BE2C (cell line): ENCODE measurements at places on chromosomes 6 and 20.

GRCh38 chr6:168243812-168244376 is 75.7 kb downstream of the DACT2 start:
- DNase-seq: no peak

GRCh38 chr6:159513074-159513720 is 179.8 kb downstream of the SOD2 start:
- DNase-seq: no peak

- DNase-seq: no peak
Measured at GRCh38 chr6:105794239-105794638, 291.9 kb upstream of the PRDM1 start.

DNA sequence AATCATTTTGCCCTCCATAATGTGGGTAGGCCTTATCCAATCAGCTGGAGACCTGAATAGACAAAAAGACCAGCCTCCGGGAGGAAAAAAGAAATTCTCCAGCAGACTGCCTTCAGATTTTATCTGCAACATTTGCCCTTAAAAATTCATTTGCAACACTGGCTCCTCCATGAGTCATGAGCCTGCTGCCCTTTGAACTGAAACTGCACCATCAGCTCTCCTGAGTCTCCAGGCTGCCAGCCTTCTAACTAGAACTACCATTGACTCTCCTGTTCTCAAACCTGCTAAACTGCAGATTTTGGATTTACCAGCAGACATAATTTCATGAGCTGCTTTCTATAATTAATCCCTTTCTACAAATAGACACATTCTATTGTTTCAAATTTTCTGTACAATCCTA is 223.9 kb upstream of the THEMIS start:
- peak; percentile 22 for DNase-seq

GRCh38 chr20:3922223-3922982 is 33.2 kb downstream of the PANK2 start:
- no peak for DNase-seq

- no peak for DNase-seq
Measured at GRCh38 chr6:41028561-41029412, 10.2 kb downstream of the UNC5CL start.

DNA sequence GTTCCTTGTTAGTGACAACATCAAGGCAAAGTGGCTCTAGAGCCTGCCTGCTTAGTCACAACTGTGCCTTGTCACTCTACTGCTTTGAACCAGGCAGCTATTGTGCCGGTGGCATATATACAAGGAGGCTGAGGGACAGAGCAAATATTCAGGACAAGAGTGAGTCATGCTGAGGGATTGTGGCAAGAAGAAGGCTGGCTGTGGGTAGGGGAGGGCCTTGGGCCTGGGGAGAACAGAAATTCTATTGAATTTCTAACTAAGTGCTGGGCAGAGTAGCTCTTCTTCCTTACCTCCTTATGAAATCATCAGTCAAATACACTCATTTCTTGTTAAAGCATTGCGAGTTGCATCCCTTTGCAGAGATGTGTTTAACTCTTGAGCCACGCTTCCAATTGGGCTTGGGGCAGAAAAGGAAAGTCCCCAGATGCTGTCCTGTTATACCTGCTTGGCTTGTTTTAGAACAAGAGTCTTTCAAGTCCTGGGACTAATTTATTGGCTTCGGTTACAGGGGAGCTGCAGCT is 59.7 kb downstream of the PFDN4 start:
- no peak for DNase-seq

- no peak for DNase-seq
Measured at GRCh38 chr20:59788196-59788735, 145.2 kb downstream of the SYCP2 start.

- no peak for DNase-seq
Measured at GRCh38 chr6:48505621-48506020, 394.6 kb upstream of the PTCHD4 start.

- no peak for DNase-seq
Measured at GRCh38 chr20:11850901-11851300, 66.8 kb upstream of the BTBD3 start.

GRCh38 chr6:44003345-44004061 is 123.7 kb downstream of the MRPL14 start:
- no peak for DNase-seq

- no peak for DNase-seq
Measured at GRCh38 chr6:47455533-47456209, 21.9 kb upstream of the CD2AP start.

DNA sequence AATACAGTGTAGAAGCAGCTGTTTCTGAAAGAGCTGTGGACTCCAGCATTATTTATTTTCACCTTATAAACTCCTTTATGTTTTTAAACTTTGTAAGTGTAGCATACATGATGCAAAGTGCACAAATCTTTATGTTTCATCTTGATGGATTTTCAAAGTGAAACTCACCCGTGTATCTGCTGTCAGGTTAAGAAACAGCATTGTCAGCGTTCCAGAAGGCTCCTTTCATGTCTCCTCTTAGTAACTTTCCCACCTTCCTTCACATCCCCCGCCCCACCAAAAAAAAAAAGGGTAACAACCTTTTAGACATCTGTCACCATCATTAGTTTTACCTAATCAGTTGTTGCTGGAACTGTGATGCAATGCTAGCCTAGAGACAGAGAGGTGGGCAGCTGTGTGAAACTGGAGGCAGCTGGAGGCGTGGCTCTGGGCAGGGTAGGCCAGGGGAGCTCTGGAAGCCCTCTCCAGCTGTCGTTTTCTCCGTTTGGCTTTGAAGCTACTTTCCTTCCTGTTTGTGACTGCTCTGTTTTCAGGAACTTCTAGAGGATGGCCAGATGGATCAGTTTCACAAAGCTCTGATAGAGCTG is 7.2 kb downstream of the ACTR5 start:
- no peak for DNase-seq

DNA sequence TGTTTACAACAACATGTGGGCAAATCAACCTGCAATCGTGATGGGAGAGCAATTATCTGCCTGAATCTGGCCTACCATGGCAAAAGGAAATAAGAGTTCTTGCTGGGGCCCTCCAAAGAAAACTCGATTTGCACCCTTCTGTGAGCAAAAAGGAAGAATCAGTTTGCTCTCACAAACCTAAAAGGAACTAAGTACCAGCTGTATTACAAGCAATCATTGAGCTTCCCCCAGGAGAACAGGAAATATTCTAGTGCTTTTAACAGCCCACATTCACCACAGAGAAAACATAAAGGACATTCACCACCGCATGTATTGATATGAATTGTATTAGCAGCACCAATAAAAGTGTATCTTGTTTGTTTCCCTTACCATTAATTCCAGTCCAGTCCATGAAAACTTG is 75.0 kb downstream of the MBOAT1 start:
- DNase-seq: no peak

- DNase-seq: peak; percentile 96
Measured at GRCh38 chr6:31815025-31815838, at the start of the genes HSPA1A and HSPA1L. Gene HSPA1A, plus strand, starts transcription at chr6:31815543. Its CDS starts 214 bp downstream, at chr6:31815757. Gene HSPA1L, minus strand, starts transcription at chr6:31815283. Its CDS starts 3,311 bp downstream, at chr6:31811972.

DNA sequence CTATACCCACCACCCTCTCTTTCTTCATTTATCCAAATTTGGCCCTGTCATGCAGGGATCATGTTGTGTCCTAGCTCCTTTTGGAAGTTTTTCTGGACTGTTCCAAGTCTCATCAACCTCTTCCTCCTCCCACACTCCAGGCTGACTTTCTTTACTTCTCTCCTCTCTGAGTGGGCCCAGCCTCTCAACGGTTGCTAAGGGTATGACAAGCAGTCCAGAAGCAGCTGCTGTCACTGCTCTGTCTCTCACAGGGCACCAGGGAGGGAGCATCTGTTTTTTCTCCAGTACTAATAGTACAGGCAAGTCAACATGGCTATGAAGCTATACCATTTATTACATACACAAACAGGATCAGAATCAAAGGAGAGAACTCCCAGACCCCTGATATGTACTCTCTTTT is 8.2 kb downstream of the NT5DC1 start:
- DNase-seq: peak; percentile 62

DNA sequence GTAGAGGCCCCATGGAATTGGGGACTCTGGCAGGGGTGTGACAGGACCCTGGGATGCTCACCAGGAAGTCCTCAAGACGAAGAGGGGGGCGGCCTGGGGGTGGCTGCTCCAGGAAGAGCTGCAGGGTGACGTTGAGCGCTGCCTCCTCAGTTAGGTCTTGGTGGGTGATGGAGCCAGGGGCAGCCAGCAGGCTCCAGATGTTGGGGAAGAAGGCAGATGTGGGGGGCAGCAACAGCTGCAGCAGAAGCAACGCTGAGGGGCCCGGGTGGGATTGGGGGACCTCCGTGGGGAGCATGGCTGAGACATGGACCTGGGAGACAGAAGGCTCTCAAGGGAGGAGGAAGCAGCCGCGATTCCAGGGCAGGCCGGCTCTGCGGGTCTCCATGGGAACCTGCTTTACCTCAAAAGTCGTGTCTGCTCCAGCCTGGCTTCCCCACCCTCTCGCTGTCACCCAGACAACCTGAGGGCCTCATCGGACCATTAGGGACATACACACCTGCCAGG is 591 bp downstream of the VWA7 start:
- peak; percentile 41 for DNase-seq

DNA sequence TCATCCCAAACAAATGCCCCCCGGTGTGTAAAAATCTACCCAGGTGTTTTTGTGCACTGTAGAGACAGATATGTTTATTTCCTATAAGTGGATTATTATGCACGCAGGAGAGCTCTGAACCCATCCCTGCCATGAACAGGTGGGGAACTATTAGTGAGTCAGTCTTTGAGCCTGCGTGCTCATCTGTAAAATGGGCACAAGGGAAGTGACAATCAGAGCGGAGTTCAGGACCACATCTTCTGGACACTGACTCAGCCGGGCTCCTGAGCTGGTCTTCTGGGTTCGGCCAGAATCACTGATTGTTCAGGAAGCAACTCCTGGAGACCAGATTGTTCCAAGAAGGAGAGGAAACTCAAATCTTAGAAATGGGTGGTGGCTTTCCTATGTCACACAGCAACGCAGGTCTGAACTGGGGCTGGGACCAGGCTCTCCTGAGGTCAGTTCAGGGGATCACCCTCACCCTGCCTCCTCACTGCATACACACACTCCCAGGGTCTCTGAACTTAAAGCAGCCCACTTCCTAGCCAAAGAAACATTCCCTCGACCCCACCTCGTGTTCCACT is 27.3 kb upstream of the TGM2 start:
- no peak for DNase-seq

DNA sequence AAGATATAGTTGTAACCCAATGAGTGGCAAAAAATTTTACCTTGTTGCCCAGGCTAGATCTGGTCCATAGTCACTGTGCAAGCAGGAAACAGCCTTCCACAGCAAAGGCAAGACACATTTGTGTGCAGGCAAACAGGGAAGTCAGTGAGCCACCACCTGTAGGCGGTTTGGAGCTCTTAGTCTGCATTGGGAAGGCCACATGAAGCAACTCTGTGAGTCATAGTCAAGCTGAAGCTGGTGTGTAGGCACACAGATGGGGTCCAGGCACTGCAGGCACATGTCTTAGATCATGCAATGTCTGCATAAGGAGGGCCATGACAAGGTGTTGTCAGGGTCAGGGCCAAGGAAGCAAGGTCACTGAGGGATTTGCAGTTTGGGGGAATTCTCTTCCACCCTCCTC is 543.2 kb upstream of the EPHA7 start:
- no peak for DNase-seq

DNA sequence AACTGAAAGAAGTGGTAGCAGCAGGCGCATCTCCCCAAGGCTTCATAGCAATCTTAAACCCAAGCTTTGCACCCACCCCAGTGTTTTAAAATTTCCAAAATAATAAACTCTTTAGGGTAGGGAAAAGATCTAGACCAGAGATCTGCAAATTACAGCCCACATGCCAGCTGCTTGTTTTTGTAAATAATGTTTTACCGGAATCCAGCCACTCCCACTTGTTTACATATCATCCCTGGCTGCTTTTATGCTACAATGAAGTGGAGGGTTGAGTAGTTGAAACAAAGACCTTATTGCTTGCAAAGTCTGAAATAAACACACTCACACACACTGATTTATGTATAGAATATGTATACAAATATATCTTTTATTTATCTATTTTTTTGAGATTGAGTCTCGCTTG is 30.0 kb downstream of the SLX4IP start:
- no peak for DNase-seq

GRCh38 chr6:29943053-29943966 is 978 bp downstream of the HLA-A start:
- no peak for DNase-seq

DNA sequence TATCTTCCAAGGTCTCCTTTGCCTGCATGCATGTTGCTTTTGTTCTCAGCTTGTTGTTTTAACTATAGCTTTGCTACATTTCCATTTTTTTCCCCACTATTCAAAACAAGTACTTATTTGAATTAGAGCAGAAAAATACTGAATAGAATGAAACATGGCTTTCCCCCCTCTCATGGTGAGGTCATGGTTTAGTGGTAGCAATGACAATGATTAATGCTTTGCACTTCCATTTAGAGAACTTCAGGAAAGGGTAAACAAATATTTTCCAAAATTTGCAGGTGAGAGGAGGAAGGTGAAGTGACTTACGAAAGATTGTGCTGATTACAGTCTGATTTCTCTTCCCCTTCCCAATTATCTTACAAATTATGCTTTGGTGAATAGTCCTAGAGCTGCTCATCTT is 47.8 kb upstream of the TRAF3IP2 start:
- DNase-seq: no peak

GRCh38 chr6:170093658-170094596 is 197.0 kb downstream of the DLL1 start:
- DNase-seq: no peak

DNA sequence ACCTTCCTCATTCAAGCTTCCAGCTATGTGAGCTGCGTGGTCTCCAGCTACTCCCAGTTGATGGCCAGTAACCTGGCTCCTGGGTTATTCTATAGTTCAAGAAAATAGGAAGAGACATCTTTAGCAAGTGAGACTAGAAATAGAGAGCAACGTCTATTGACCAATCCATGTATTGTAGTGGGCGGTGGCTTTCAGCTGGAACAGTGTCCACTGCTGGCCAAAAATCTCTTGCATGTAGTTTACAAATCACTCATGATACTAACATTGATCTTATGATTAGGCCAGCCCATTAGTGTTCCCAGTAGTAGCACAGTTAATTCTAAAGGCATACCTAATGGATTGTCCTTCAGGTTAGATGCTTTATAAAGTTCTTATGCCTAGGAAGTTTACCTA is 58.9 kb upstream of the SCP2D1 start:
- no peak for DNase-seq

GRCh38 chr6:119040636-119041035 is 37.8 kb downstream of the FAM184A start:
- no peak for DNase-seq

DNA sequence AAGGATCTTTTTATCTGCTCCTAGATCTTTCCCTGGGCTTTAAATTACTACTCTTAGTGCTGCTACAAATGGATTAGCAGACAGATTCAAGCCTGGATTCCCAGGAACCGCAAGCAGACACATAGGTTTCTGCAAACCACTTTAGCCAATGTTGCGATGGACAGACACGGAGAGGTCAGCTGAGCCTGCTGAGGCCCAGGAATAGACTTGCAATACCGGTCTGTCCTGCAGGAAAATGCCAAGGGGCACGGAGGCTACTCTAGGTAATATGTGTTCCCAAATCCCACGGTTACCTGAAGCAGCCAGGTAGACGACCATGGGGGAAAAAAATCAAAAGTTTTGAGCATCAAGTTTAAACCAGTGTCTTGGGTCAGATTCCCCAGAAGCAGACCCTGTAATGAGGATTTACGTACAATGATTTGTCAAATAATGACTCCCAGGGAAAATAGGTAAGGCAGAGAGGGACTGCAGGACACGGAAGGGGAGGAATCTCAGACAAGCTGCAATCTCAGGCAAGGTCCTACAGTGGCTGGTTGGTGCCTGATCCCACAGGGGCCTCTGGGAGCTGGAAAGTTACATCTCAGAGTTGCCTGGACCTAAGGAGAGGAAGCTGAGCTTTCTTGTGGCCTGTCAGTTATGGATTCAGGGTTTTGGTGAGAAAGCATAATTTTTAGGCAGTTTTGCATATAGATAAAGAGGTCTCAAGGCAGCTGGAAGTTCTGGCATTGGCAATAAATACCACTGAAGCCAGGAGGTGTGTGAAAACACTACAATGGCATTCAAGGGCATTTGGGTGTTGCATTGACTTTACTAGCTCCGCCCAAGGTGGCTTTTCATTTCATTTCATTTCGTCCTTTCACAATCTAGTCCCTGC is 12.5 kb downstream of the OTOR start:
- no peak for DNase-seq
